ENCODE measurements at places on chromosomes 16 and 17. TPM values are rescaled to one million over a fixed set of nuclear protein-coding genes. Genes with fewer than 3 reads are reported as not detected.

DNA sequence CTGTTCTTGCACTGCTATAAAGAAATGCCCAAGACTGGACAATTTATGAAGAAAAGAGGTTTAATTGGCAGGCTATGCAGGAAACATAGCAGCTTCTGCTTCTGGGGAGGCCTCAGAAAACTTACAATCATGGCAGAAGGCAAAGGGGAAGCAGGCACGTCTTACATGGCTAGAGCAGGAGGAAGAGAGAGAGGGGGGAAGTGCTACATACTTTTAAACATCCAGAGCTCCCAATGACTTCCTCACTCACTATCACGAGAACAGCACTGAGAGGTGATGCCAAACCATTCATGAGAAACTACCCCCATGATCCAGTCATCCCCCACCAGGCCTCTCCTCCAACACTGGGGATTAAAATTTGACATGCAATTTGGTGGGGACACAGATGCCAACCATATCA lies 13.3 kb downstream of the WFIKKN2 start:
- no peaks in the 10 kb centered on the region for H3K36me3 ChIP-seq
- DNase-seq: no peak
- no peak overlapping the region for H3K4me3 ChIP-seq
- peaks cover under 1% of the 10 kb centered on the region for H3K27me3 ChIP-seq
- H3K27ac ChIP-seq: no peak overlapping the region
- peaks cover 17% of the 10 kb centered on the region for H3K4me1 ChIP-seq

Gene AURKB
- 167 TPM for total RNA-seq

Gene CYTH1
- total RNA-seq: 288 TPM

Gene ASB16
- not detected for total RNA-seq

Gene BCL6B
- 0.80 TPM for total RNA-seq

GRCh38 chr16:638836-639235 lies 2.7 kb upstream of the METTL26 start:
- DNase-seq: no peak
- peaks cover 6% of the 10 kb centered on the region for H3K36me3 ChIP-seq
- peaks cover 16% of the 10 kb centered on the region for H3K4me1 ChIP-seq
- no peak overlapping the region for H3K27ac ChIP-seq
- no peak overlapping the region for H3K4me3 ChIP-seq
- no peaks in the 10 kb centered on the region for H3K27me3 ChIP-seq

Gene MT2A
- total RNA-seq: 51.4 TPM

- no peak for DNase-seq
- no peaks in the 10 kb centered on the region for H3K36me3 ChIP-seq
- no peak overlapping the region for H3K4me3 ChIP-seq
- H3K27ac ChIP-seq: no peak overlapping the region
- H3K27me3 ChIP-seq: no peaks in the 10 kb centered on the region
These were observed 5.1 kb upstream of the C1QTNF8 start for GRCh38 chr16:1101133-1101532.

GRCh38 chr17:67375054-67375427 lies 2.0 kb upstream of the PITPNC1 start:
- no peak for DNase-seq
- H3K4me3 ChIP-seq: no peak overlapping the region
- no peak overlapping the region for H3K27ac ChIP-seq
- peaks cover 8% of the 10 kb centered on the region for H3K27me3 ChIP-seq

DNA sequence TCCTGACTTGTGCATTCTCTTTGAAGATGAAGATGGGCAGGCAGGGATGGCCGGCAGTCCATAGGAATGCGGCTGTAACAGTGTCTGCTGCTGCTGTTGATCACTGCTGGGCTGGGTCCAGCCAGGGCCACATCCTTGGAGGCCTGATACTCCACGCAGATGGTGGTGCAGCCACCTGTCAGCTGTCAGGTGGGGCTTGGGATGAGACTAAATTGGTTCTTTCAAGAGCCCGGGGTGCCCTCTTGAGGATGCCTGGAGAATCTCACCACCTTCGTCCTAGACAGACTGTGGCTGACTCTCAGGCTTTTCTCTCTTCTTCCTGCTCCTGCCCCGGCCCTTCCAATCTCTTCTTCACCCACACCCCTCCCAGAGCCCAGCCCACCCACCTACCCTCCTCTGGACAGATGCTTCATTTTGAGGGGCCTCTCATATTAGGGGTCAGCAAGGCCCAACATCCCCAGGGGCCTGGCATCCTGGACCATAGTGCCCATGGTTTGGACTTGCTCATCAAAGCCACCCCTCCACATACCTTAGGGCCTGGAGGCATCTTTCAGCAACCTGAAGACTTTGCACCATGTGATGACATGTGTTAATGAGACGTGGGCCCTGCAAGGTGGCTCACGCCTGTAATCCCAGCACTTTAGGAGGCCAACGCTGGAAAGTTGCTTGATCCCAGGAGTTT lies 19.1 kb downstream of the OSBPL7 start:
- H3K36me3 ChIP-seq: peaks cover 7% of the 10 kb centered on the region
- no peak overlapping the region for H3K4me3 ChIP-seq
- no peaks in the 10 kb centered on the region for H3K4me1 ChIP-seq
- H3K27me3 ChIP-seq: peaks cover 4% of the 10 kb centered on the region
- no peak overlapping the region for H3K27ac ChIP-seq

Gene LRRC46
- 0.45 TPM for total RNA-seq

- H3K27ac ChIP-seq: no peak overlapping the region
- no peaks in the 10 kb centered on the region for H3K27me3 ChIP-seq
- peaks cover 2% of the 10 kb centered on the region for H3K4me1 ChIP-seq
- H3K36me3 ChIP-seq: peaks cover 15% of the 10 kb centered on the region
These were observed 71.3 kb downstream of the YPEL2 start for GRCh38 chr17:59402760-59403159.

GRCh38 chr16:50472472-50472871 lies 75.7 kb upstream of the NKD1 start:
- no peaks in the 10 kb centered on the region for H3K36me3 ChIP-seq
- H3K27me3 ChIP-seq: peaks cover 19% of the 10 kb centered on the region
- no peak overlapping the region for H3K27ac ChIP-seq

DNA sequence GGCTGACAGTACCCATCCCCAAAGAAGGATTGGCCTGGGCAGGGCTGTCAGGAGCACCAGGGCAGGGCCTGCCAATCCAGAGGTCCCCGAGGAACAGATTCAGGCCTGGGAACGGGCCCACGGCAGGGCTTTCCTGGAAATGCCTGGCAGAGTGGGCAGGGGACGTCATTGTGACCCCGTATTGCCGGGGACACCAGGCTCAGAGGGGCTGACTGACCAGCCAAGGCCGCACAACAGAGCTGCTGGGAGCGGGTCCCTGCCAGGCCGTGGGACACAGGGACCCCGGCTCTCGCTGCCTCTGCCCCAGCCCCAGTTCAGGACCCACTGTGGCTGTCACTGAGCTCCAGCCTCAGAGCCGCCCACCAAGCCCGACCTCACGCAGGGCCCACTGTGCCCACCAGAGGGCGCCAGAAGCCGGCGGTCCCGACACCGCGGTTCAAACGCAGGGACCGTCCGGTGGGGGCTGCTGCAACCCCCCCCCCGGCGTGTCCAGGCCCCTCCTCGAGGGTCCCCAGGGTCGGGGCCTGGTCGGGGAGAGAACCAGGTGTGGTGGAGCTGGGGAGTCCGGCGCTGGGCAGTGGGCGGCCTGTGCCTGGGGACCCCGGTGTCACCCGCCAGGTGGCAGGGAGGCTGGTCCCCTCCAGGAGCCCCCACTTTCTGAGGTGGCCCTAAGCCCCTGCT lies 15.2 kb upstream of the SSTR5 start:
- H3K36me3 ChIP-seq: no peaks in the 10 kb centered on the region
- H3K27ac ChIP-seq: no peak overlapping the region
- no peak overlapping the region for H3K4me3 ChIP-seq
- no peaks in the 10 kb centered on the region for H3K27me3 ChIP-seq
- no peaks in the 10 kb centered on the region for H3K4me1 ChIP-seq
- DNase-seq: peak; percentile 50

- H3K4me3 ChIP-seq: no peak overlapping the region
- no peak overlapping the region for H3K27ac ChIP-seq
- DNase-seq: no peak
- H3K27me3 ChIP-seq: no peaks in the 10 kb centered on the region
- no peaks in the 10 kb centered on the region for H3K4me1 ChIP-seq
These were observed 187.7 kb downstream of the CBLN1 start for GRCh38 chr16:49093939-49094338.

DNA sequence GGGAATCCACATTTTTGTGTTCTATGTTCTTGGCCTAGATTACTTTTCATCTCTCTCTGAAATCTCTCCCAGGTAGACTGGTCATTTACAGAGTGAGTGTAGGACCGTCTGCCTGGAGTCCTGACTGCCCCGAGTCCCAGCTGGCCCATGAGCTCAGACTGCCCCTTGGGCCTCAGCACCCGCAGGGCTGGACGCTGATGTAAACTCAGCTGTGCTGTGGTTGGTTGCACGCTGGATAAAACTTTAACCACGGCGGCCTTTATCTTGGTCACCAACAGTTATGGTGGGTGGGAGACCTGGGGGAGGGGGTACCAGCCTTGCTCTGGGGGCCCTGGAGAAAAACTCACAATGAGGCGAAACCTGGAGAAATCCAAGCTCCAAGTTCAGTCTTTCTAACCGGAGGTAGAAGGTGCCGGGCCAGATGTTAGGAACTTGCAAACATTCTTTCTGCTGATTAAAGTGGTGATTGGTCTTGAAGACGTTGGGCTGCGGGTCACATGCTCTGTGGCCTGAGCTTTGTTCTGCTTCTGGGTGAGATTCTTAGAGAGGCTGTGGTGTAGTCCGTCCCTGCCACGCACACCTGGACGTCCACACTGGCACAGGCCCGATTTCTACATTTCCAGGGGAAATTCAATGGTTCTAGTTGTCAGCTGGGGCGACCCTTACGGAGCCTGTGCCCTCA lies 6.9 kb downstream of the METRNL start:
- peaks cover 21% of the 10 kb centered on the region for H3K36me3 ChIP-seq
- DNase-seq: no peak
- no peak overlapping the region for H3K4me3 ChIP-seq
- peaks cover 58% of the 10 kb centered on the region for H3K4me1 ChIP-seq

Gene ACSM5
- total RNA-seq: not detected

- H3K4me1 ChIP-seq: peaks cover 65% of the 10 kb centered on the region
- H3K4me3 ChIP-seq: peak overlapping the region; percentile 12
- peaks cover 73% of the 10 kb centered on the region for H3K36me3 ChIP-seq
- no peak for DNase-seq
- H3K27me3 ChIP-seq: no peaks in the 10 kb centered on the region
These were observed 4.9 kb downstream of the CD300A start for GRCh38 chr17:74471341-74471740.

- H3K4me1 ChIP-seq: peaks cover 6% of the 10 kb centered on the region
- no peak overlapping the region for H3K4me3 ChIP-seq
- DNase-seq: no peak
- no peaks in the 10 kb centered on the region for H3K36me3 ChIP-seq
- no peak overlapping the region for H3K27ac ChIP-seq
- no peaks in the 10 kb centered on the region for H3K27me3 ChIP-seq
These were observed 16.4 kb upstream of the FASN start for GRCh38 chr17:82114447-82114846.

GRCh38 chr16:27980919-27981700 lies 82.4 kb downstream of the GSG1L start:
- H3K27ac ChIP-seq: no peak overlapping the region
- peaks cover 14% of the 10 kb centered on the region for H3K27me3 ChIP-seq
- DNase-seq: no peak
- H3K4me1 ChIP-seq: no peaks in the 10 kb centered on the region

Gene SKAP1
- 132 TPM for total RNA-seq

DNA sequence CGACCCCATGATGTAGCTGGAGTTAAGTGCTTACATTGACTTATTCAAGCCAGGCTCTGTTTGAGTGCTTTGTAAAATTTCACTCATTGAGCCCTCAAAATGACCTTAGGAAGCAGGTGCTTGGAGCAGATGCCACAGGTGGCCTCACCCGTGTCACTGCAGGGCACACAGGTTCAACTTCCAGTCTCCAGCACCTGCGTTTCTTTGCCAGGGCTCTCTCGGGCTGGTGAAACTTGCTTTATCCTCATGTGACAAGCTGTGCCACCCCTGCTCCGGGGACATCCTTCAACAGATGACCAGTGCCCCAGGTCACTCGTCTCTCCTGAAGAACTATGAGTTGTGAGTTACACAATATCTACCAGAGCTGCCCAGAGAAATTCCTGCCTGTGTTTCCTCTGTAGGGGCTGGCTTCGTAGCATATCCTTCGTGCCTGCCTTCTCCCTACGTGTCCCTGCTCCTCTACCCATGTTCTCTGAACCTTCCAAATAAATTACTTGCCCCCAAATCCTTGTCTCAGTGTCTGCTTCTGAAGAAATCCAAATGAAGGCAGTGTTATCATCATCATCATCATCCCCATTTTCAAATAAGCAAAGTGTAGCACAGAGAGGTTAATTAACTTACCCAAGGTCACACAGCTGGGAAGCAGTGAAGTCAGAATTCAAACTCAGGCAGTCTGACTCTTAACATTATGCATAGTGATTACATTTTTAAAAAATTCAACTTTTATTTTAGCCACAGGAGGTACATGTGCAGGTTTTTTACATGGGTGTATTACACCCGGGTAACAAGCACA lies 352.5 kb downstream of the NPIPA8 start:
- H3K4me1 ChIP-seq: no peaks in the 10 kb centered on the region
- H3K27ac ChIP-seq: no peak overlapping the region
- no peaks in the 10 kb centered on the region for H3K27me3 ChIP-seq
- H3K36me3 ChIP-seq: no peaks in the 10 kb centered on the region
